Myometrial cell (primary cell): ENCODE measurements at places on chromosomes 13 and 19. TPM values are rescaled to one million over a fixed set of nuclear protein-coding genes. Genes with fewer than 3 reads are reported as not detected.

The LILRB3 gene
- not detected in 2 replicates for total RNA-seq

The PROZ gene
- not detected in 2 replicates for total RNA-seq

The ASPDH gene
- total RNA-seq = not detected in 2 replicates

The CACNG7 gene
- total RNA-seq = under 0.01 TPM in 1 of 2 replicates, not detected in the other

The CFAP97D2 gene
- not detected in 2 replicates for total RNA-seq

The TNNT1 gene
- 6.2 and 6.3 TPM in 2 replicates for total RNA-seq

The RUBCNL gene
- total RNA-seq = 1.8 TPM in 1 of 2 replicates, not detected in the other

The TNNI3 gene
- total RNA-seq = not detected in 2 replicates

The C13orf42 gene
- not detected in 2 replicates for total RNA-seq

The CBY2 gene
- not detected in 2 replicates for total RNA-seq

The OR7C1 gene
- total RNA-seq = not detected in 2 replicates

The C19orf81 gene
- total RNA-seq = not detected in 2 replicates

The TMEM221 gene
- not detected in 2 replicates for total RNA-seq

The DBP gene
- total RNA-seq = 5.5 and 9.5 TPM in 2 replicates

The SERTAD1 gene
- total RNA-seq = 23.4 and 33.2 TPM in 2 replicates

The IL4I1 gene
- total RNA-seq = not detected in 2 replicates

The PSG6 gene
- total RNA-seq = not detected in 2 replicates

The B3GNT8 gene
- total RNA-seq = 2.5 and 5.5 TPM in 2 replicates

The SYCN gene
- total RNA-seq = not detected in 2 replicates

The LGI4 gene
- not detected in 2 replicates for total RNA-seq

The MAP3K10 gene
- total RNA-seq = 6.0 and 10.4 TPM in 2 replicates

The CERS1 gene
- total RNA-seq = 0.58 and 0.71 TPM in 2 replicates
